NCI-H2107 (cell line): ENCODE measurements at places on chromosomes 2 and 18.

DNA sequence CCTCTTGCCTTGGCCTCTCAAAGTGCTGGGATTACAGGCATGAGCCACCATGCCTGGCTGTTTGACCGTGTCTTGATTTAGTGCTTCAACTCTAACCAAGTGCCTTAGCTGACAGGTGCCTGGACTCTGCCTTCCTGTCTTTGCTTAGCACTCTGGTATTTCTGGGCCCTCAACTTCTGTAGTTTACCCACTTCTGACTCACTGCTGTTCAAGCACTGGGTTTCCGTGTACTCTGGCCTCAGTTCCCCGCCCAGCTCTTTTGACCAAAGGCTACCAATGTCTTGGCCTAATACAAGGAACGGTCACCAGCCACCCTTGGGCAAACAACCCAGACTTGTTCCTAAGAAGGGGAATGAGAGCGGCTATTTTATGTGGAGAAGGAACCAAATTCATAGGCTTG is 35.7 kb upstream of the CABLES1 start:
- DNase-seq = no peak

GRCh38 chr2:170204298-170204951 is 26.5 kb downstream of the MYO3B start:
- no peak for DNase-seq

- DNase-seq = no peak
These were observed 96.5 kb downstream of the EPB41L5 start for GRCh38 chr2:120109186-120110061.

DNA sequence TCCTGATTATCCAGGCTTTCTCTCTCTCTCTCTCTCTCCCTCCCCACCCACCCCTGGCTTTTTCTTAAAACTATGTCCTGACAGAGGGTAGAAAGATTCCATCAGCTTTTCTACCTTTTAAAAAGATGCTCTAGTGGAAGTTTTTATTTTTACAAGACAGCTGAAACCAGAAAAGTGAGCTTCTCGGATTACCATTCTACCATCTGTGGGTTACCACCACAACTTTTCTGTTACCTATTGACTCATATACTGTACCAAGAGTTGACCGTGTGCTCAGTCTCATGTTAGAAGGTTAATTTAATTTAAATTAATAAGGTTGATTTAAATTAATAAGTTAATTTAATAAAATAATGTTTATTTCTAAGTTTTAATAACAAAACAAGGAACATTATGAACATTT is 137.6 kb downstream of the UPP2 start:
- DNase-seq = no peak

DNA sequence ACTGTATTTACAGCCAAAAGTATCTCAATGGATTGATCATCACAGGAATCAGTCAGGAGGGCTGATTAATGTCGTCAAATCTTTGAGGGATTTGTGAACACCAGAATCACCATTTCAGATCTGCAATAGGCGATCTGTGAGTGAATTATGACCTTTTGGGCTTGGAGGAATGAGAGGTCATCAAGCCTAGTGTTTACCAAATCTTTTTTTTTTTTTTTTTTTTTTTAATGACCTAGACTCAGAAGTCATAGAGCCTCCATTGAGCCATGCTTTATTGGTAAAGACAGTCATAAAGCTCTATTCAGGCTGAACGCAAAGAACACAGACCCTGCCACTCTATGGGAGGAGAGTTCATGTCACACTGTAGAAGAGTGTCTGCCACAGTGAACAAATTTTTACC is 97.7 kb downstream of the SOCS6 start:
- DNase-seq = no peak

- DNase-seq = no peak
These were observed 49.0 kb downstream of the FBXO36 start for GRCh38 chr2:229971298-229971790.

- no peak for DNase-seq
These were observed 4.0 kb downstream of the C2orf74 start for GRCh38 chr2:61165946-61166345.

- DNase-seq = no peak
These were observed 106.7 kb downstream of the CTIF start for GRCh38 chr18:48645427-48646002.

- DNase-seq = no peak
These were observed 77.4 kb downstream of the ACTR3 start for GRCh38 chr2:113967272-113967671.

- DNase-seq = no peak
These were observed 47.6 kb upstream of the STON1 start for GRCh38 chr2:48482313-48482712.
